ENCODE measurements at places on chromosomes 5 and 9.

DNA sequence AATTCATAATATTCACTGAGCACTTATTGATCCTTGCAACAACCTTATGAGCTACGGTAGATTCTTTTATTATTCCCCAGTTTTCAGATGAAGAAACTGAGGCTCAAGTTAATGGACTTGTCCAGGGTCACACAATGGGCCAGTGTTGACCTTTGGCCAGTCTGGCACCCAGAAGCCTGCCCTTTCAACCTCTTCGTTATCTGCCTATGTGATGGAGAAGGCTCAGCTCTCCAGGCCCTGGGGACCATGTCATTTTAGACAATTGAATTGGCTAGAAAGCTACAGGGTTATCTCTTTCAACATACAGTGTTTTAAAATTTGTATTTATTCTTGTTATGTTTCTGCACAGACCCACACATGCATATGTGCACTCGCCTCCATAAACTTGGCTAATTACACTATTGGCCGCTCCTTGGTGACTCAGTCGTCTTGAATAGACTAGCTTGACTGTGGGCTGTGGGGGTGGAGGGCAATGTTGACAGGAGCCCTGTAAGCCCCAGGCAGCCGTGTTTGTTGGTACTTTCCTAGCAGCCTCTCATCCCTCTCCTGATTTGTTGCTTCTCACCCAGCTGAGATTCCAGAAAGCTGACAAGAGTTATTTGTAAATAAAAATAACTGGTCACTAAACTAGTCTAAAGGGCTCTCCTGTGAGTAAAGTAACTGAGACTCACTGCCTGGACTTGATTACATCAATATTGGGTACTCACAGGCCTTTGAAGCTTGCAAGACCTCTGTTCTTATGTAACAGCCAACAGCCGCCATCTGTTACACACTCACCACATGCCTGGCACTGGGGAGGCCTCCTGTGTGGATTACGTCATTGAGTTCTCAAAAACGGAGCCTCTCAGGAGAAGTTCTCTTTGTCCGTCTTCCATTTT, 8.5 kb upstream of the ANGPTL2 start:
- DNase-seq = peak; percentile 14

DNA sequence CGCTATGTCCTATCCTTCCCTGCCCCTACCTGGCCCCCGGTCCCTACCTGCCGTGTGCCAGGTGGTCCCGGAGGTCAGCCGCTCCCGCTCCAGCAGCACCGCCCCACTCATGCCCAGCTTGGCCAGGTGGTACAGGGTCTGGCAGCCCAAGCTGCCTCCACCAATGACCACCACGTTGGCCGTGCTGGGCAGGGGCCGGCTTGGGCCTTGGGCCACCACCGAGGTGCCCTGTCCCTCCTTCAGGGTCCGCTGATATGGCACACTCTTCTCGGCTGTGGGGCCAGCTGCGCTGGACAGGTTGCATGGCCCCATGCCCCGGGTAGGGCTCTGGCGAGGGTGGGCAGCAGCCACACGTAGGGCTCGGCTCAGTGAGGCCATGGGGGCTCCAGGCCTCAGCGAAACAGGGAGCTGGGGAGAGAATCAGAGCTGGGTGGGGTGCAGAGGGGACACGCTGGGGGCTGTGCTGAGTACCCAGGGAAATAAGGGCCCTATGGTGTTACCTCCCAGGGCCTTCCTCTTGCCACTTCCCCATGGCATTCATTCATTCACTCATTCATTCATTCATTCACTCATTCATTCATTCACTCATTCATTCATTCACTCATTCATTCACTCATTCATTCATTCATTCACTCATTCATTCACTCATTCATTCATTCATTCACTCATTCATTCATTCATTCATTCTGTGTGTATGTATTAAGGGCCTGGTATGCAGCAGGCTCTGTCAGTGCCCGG, 4.2 kb downstream of the SARDH start:
- no peak for DNase-seq

DNA sequence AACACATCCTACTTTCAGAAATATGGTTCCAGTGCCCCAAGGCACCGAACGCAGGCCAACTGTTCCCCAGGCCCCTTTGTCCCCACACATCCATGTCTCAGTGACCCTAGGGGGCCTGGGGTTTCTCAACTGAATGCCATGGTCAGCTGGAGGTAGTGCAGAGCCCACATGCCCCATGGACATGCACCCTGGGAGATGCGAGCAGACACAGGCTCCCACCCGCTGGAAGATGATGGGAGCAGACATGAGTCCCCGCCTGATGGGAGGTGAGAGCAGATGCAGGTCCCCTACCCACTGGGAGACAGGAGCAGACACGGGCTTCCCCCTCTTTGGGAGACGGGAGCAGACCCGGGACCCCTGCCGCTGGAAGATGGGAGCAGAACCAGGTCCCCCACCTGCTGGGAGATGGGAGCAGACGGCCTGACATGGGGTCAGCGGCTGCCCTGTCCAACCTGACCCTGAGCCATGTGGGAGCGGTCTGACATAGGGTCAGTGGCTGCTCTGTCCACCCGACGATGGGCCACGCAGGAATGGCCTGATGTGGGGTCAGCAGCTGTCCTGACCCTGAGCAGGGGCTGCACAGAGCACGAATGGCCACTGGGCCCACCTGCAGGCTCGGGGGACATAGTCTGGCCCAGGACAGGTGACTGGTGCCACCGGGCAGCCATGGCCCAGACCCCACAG, 18.4 kb downstream of the ZDHHC11B start:
- no peak for DNase-seq

DNA sequence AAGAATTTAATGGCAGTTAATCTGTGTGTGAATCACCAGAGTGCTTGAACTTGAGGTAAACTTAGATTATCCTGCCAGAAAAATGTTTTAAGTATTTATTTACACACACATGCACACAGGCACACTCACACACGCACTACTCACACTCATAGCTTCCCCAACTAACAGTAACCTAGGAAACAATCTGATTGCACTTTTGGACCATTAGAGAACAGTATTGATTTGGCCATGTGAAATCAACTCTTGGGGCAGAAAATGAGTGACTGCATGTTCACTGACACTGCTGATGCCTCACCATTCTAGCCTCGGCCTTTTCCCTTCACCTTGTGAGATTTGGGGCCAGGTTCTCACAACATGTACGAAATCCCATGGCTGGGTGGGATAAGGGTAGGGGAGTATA, 64.1 kb downstream of the SLC1A3 start:
- DNase-seq = no peak

DNA sequence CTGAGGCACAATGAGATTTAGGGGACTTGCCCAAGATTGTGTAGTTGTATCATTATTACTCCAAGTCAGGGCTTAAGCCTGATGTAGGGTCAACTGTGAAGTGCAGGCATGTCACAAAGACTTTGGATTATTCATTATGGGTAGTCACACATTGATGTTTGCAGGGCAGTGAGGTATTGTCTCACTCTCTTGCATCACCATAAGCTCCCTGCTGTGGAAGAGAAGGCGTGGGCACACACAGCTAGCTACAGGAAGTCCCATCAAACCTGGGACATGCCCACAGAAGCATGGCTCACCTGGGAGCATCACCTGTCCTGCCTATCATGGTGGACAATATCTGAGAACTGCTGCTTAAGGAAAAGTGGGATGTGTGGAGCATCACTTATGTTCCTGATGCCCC, 42.1 kb downstream of the TMOD1 start:
- DNase-seq = no peak

DNA sequence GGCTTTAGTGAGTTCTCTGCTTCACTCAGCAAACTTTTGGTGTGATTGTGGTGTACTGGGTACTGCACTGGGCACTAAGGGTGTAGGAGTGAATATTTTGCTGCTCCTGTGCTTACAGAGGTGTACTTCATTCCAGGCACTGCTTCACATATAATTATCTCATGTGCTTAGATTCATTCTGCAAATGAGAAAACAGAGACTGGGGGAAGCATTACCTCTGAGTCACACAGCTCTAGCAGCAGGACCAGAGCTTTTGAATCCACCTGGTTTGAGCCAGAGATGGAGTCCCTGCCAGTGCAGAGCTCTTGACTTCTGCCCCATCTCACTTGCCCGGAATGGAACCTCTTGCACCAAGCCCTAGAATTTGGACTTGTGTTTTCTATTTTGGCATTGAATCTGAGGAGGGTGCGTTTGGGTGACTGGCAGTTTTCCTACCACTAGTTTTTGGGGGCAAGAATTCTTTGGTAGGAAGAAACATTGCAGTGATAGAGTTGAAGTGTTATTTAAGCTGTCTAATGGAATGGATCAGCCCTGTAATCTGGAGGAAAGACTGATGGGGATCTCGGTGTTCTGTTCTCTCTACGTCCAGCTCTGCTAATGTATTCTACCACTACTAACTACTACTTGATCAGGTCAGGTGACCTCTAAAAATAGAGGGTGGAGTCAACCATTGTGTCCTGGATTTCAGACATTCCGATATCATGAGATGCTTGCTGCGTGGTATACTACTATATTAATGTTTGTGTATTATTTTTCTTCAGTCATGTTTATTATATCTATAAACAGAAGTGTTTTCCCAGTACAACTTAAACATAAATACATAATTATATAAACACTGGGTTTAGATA, 2.5 kb downstream of the ARHGAP26 start:
- no peak for DNase-seq

DNA sequence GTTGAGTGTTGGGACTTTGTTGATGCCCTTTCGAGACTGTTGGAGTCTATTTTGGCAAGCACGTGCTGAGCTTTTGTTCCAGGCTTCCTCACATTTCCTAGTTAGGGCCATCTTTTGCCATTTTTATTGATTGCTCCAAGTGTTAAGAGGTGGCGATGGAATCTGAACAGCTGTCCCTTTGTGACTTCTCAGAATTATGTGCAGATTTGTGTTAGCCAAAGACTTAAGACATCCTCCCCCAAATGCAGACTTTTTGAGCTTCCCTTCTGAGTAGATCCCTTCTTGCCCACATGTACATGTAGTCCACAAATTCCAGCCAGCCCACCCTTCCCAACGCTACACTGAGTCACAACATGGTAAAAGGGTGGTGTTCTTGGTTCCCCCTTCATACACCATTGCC, 59.2 kb downstream of the SPIN1 start:
- DNase-seq = no peak

DNA sequence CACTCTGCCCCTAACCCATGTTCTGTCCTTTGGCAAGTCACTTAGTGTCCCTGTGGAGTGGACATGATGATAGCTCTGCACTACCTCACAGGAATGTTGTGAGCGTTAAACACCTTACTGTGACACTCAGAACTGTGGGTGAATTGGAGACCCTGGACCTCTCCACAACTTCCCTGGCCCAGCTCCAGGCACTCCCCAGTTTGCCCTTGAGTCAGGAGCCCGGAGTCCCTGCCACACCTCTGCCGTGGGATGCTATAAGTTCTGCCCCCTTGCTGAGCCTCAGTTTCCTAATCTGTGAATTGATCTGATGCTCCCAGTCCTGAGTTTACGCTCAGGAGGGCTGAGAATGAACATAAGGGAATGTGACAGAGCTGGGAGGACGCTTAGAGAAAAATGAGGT, 34.4 kb downstream of the GSN start:
- DNase-seq = no peak

DNA sequence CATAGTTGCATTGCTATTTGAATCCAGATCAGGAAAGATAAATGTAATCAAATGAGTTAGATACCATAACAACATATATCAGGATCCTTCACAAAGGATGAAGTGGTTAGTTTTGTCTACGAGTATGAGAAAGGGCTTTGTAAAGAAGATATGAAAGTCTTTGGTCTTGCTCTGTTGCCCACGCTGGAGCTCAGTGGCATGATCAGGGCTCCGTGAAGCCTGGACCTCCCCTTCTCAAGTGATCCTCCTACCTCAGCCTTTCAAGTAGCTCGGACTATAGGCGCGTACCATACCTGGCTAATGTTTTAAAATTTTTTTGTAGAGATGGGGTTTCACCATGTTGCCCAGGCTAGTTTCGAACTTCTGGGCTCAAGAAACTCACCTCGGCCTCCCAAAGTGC, 1.8 kb downstream of the SMC5 start:
- no peak for DNase-seq

- no peak for DNase-seq
These were observed 60.8 kb upstream of the TMC1 start for GRCh38 chr9:72460342-72461312.

DNA sequence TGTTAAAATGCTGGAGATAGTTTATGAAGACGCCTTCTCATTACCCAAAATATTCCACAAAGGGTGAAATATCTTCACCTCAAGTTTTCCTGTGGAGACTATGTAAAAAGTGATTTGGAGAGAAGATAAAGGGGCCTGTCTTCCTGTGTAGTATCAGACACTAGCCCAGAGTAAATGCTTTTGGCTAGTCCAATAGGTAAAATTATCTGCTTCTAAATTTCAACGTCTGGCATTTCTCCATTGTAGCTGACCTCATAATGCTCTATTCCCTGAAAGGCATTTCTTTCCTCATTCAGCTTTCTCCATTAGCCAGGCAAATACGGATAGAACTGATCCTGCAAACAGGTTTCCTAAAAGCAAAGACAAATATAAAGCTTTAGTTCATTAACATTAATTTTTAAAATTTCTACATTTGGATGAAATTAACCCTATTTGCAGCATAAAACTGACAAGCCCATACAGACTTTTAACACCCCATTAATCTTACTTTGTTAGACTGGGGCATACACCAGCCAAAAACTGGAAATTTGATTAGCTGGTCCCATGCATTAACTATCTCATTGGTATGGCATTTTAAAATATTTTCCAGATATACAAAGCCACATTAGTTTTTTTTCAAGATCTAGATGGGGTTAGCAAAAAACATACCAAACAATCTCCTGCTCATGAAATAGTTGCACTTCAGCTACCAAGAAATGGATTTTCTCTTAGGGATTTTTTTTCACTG, 548.8 kb downstream of the EFNA5 start:
- DNase-seq = no peak

GRCh38 chr9:127574072-127574993, 37.7 kb upstream of the STXBP1 start:
- no peak for DNase-seq

GRCh38 chr5:153237671-153238332, 252.7 kb upstream of the GRIA1 start:
- DNase-seq = no peak

Measured in amygdala (tissue), 56 donors.